Spinal cord (tissue), 10 donors: ENCODE measurements at places on chromosomes 5 and 9.

DNA sequence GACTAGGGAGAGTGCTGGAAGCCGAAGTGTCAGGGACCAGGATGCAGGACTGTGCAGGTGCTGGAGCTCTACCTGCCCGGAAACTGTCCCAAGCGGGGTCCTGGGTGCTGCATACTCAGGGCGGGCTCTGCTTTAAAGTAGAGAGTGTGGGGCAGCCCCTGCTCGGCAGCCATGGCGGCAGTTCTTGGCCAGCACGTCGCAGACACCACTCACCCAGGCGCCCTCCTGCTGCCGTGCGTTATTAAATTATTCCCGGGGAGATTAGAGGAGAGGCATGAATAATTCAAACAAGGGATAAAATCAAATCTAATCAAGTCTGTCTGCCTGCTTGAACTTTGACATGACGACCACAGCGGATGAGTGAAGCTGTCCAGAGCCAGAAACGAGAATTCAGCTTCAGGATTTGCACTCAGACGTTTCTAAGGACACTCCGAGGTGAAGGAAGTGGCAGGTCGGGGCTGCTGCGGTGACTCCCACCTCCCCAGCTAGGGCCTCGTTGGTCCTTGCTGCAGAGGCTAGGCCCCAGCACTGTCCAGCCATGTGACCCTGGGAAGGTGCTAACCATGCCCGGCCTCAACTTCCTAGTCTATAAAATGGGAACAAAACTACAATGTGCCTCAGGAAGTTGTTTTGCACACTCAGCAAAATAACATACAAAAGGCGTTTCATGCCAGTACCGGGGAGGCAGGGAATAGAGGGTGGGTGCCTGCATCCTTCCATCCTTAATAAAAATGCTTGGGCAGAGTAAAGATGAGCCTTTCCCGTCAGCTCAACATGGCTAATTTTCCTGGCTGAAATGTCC is 91.3 kb upstream of the ADAMTS2 start:
- no peaks in the 10 kb centered on the region for H3K36me3 ChIP-seq
- peaks cover 20% of the 10 kb centered on the region for H3K4me1 ChIP-seq
- no peak for DNase-seq

- H3K27me3 ChIP-seq: no peaks in the 10 kb centered on the region
- DNase-seq: no peak
- H3K4me3 ChIP-seq: no peak overlapping the region
- H3K27ac ChIP-seq: peak overlapping the region; percentile 75
- peaks cover 28% of the 10 kb centered on the region for H3K4me1 ChIP-seq
These were observed 37.2 kb downstream of the FAM240B start for GRCh38 chr9:38682713-38683112.

- no peaks in the 10 kb centered on the region for H3K36me3 ChIP-seq
- DNase-seq: no peak
- H3K4me3 ChIP-seq: no peak within 1 kb of the TSS
- no peaks in the 10 kb centered on the region for H3K27me3 ChIP-seq
- H3K27ac ChIP-seq: no peak within 1 kb of the TSS
These were observed at the start of gene INSL4 for GRCh38 chr9:5231212-5231611. Gene INSL4, plus strand, starts transcription at chr9:5231419. Its CDS starts 105 bp downstream, at chr9:5231524.

DNA sequence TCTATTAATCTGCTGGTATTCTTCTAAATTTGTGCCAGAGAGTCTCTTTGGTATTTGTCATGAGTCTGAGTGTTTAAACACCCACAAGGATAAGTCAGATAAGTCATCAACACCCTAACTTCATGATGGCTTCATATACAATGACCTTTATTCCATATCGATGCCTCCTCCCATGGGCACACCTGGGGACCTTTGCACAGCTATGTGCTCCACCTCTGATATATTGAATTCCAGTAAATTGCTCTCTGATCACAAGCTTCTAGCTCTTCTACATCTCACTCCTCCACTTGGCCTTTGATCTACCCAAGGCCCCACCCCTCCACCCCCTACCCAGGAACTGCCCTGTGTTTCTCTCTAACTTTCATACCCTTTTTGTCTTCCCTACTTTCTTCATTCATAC is 102.7 kb upstream of the MIER3 start:
- H3K27me3 ChIP-seq: no peaks in the 10 kb centered on the region
- H3K36me3 ChIP-seq: no peaks in the 10 kb centered on the region
